ENCODE measurements at places on chromosomes 4 and X.

GRCh38 chrX:120136128-120136527, 20.4 kb upstream of the RHOXF1 start:
- no peak for DNase-seq

DNA sequence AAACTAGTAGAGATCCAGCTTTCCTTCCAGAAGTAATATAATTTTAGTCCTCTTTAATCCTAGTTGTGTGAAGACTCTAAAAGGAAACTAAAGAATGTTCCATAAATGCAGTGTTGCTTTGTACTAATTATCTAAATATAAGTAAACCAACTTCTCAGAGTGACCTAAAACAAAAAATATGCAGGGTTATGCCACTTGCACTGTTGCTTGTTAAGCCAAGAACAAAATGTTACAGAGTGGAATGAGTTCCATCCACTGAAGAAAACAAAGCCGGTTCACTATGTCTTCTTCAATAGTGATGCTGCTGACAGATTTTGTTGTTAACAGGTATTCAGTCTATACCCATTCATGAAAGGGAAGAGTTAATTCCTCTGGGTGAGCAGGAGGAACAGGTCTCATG, 252.0 kb upstream of the DIAPH2 start:
- DNase-seq: peak; percentile 13

GRCh38 chr4:174283507-174284471, at the start of the genes CEP44 and FBXO8:
Gene CEP44 (plus strand): TSS chr4:174283911. CDS start chr4:174299122, 15,211 bp downstream.
Gene FBXO8 (minus strand): TSS chr4:174283667. CDS start chr4:174263092, 20,575 bp downstream.
- DNase-seq: peak; percentile 90

DNA sequence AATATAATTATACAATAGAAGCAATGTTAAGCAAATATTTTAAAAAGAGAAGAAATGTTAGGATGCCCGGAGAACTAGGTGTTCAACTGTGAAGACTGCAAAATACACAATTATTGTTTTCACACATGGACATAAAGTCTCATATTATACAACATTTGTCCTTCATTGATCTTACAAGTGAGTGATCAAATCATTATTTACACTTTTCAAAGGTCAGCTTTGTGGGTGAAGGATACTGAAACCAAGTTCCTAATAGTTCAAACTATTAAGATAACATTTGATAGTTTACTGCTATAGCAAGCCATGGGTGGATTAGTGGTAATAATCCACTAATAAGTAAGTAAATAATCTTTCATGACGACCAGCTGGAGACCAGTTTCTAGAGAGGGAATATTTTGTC, 23.3 kb downstream of the CTSO start:
- DNase-seq: no peak

DNA sequence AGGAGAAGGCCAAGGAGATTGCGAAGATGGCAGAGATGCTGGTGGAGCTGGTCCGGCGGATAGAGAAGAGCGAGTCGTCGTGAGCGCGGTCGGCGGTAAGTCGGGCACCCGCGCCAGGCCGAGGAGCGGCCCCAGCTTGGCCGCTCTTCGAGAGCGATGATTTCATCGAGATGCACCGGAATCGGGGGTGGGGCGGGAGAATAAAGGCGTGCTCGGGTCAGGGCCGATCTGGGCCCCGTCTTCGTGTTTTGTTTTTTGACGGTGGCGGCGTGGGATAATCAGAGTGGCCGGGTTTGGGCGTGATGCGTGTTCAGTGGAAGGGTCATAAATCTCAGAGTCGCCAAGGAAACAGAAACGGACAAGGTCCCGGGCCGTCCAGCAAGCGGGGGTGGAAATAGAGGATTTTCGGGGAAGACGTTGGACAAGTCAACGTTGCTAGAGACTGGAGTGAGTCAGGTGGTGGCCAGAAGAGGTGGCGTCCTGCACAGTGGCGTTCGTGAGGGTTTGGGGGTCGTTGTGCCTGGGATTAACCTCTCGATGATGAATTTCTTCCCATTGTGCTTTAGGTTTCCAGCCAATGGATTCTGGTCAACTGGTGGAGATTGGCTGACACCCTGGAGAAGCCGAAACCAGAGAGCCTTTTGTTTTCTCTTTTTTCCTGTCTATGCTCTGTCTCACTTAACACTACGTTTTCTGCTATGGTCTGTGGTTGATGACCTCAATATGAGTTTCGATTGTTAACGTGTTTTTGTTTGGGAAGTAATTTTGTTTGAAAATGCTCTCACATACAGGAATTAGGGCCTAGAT, 882 bp downstream of the MRFAP1 start:
- DNase-seq: peak; percentile 87

GRCh38 chr4:153176938-153177337, 27.3 kb upstream of the TRIM2 start:
- no peak for DNase-seq

- DNase-seq: no peak
Observed at GRCh38 chr4:118120120-118120760, 86.0 kb downstream of the NDST3 start.

DNA sequence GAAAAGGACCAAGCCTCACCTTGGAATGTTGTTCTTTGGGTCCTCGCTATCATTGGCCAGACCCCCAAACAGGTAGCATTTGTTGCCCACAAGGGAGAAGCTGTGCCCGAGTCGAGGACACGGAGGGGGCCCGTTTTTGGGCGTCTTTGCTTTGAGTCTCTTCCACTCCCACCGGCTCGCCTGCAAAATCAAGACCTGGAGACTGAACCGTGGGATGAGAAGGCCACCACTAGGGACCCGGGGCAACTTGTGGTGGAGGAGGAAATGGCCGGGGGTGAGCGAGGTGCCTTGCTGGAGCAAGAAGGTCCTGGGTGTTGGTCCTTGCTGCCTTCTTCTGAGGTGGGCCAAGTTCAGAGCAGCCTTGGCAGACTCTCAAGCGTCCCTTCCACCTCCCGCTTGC, 7.5 kb downstream of the HCFC1 start:
- no peak for DNase-seq

DNA sequence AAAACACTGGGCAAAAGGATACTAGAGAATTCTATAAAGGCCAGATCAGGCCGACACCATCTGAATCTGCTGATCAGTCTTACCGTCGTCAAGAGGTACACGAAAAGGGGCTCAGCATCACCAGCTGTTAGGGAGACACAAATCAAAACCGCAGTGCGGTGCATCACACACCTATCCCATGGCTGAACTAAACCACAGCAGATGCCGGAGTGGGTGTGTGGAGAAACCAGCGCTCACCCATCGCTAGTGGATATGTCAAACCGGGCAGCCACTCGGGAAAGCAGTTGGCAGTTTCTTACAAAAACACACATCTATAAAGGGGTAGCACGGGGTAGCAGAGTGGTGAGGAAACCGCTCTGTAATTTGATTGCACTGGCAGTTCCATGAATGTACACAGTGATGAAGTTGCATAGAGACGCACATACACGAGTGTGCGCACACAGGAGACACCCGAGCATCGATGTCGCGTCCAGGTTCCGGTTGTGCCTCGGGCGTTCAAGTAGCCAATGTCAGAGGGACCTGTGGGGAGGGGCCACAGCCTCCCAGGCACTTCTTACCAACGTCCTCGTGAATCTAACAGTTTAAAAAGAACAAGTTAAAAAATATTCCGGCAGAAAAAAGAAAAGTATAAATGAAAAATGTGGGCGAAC, 23.1 kb upstream of the CCNQ start:
- DNase-seq: no peak

- peak; percentile 43 for DNase-seq
Observed at GRCh38 chrX:138890491-138890890, 179.0 kb upstream of the FGF13 start.

DNA sequence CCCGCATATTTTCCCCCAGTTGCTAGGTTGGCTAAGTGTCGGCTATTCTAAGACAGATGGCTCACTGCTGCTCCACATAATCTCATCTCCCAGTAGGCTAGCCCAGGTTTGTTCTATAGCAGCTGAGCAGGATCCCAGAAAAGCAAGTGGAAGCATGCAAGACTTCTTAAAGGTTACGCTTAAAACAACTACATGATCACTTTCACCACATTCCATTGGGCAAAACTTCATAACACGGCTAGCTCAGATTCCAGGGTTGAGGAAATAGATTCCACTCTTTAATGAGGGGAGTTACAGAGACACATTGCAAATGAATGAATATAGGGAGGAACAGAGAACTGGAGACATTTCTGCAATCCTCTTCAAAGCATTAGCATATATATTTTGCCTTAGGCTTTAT, 12.9 kb upstream of the RAB33B start:
- DNase-seq: no peak

DNA sequence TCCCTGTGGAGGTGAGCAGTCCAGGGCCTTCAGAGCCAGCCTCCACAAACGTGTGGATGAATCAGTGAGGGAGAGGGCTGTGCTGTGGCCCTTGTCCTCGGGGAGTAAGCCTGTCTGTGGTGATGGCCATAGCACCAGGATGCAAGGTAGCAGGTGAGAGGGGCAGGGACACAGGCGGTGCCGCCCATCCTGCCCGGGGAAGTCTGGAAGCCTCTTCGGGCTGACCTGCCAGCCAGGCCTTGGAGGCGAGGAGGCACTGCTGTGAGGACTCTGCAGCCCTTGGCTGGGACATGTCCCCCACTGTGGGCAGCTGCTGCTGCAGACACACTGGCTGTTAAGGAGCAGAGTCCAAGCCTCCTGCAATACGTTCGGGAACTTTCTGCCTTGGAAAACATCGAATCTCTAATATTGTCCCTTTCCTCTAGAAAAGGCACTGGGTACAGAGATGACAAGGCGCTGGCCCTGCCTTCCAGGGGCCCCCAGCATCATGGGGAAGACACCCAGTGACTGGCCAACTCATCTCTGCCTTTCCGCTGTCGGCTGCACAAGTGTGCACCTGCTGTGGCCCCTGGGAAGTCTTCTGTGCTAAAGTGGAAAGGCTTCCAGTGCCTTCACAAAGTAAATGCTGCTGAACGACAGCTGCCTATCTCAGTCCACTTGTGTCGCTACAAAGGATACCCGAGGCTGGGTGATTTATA, 101.4 kb downstream of the ADRA2C start:
- DNase-seq: no peak

GRCh38 chr4:141658309-141658708, 21.9 kb downstream of the IL15 start:
- DNase-seq: no peak

GRCh38 chrX:103311399-103311780, 600 bp upstream of the BEX2 start:
- no peak for DNase-seq

DNA sequence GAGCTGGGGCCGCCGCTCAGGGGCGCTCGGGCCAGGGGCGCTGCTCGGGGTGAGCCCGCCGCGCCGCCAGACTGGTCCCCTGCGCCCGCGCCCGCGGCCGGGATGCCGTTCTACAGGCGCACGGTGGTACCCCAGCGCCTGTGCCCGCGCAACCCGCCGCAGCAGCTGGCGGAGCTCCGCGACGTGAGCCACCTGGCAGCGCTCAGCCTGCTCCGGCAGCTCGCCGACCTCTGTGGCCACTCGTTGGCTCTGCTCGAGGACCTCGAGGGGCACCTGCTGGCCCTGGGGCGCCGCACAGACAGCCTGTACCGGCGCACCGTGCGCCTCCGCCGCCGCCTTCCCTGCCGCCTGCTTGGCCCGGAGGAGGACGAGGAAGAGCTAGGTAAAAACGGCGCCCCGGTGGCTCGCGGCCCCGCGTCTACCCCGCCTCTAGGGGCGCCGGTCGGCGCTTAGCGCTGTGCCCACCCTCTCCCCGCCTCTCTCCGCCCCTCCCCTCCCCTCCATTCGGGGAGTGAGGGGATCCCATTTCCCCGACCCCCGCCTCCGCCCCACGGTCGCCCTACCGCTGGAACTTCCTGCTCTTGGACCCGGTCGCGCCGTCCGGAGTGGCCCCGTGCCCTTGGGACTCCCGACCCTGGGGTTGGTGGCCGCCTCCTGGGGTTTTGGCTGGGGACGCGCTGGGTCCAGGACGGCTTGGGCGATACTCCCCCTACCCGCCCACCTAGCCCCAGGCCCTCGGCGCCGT, 513 bp downstream of the NHSL2 start:
- DNase-seq: peak; percentile 40

DNA sequence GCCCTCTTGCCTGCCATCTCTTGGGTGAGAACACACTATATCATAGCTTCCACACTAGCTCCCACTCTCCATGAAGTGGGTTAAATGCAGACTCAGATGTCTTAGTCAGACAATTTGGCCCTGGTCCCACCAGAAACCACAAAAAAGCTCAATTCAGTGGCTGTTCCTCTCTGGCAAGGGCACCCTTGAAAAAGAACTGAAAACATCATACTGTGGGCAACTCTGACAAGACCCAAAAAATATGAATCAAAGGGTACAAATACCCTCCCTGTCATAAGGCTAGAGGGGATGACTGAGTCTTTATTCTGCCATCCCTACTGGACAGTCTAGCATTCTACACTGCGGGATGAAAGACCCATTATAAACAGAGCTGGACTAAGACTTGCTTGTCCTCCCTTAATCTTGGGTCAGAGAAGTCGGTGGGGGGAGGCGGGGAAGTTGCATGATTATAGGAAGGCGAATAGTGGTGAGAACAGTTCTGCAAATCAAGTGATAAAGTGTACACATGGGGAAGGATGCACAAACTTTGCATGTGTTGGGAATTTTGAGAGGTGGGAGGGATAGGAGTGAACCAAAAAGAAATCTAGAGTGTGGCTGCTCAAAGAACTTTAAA, 172.1 kb downstream of the OPHN1 start:
- DNase-seq: peak; percentile 45

GRCh38 chr4:11424000-11424399, 4.7 kb downstream of the HS3ST1 start:
- peak; percentile 6 for DNase-seq

DNA sequence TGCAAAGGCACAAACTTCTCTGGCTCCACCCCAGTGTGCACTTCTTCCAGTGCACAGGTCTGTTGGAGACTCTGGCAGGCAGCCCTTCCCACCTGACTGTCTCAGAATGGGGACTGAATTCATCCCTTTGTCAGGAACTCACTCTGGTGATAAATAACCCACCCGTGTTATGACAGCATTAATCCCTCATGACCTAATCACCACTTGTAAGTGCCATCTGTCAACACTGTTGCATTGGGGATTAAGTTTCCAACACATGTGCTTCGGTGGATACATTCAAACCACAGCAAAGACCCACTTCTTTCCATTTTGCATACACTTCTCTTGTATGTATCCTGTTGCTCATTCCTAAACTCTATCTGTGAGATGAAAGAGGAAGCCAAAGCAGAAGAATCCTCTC, 1002.9 kb upstream of the IGFBP7 start:
- DNase-seq: no peak

DNA sequence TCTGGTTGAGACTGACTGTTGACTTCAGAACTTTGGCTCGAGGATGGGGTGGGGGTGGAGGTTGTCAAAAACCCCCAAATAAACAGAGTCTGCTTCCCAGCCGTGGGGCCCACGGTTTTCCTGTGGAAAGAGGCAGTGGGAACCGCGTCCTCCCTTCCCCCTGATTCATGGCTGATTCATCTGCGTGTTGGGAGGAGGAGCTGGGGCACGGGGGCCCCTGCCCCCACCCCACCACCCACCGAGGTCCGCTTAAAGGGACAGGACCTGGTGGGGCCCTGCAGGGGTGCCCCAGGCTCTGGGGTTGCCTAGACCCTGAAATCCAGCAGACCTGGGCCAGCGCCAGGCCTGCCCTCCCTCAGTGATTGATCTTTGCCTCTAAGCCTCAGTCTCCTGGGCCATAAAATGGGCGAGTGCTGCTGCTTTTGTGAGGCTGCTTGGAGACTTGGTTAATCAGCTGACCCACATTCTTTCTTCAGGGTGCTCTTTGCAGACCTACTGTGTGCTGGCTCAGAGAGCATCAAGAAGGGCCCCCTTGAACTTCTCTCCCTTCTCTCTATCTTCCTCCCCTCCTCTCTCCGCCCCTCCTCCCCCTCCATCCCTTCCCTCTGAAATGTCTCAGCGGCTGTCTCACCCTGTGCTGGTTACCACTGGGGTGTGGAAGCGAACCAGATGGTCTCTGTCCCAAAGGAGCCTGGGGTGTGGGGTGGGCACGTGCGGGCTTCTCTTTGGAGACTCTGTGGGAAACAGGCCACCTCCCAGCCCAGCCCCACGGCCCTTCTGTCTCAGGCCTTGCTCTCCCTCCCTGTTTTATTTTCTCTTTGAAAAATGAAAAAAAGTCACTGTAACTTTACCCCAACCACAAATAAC, 9.1 kb downstream of the HTRA3 start:
- DNase-seq: peak; percentile 89

- no peak for DNase-seq
Observed at GRCh38 chr4:17126321-17126966, 228.0 kb upstream of the LDB2 start.
